ENCODE measurements at places on chromosomes 5 and 9.

DNA sequence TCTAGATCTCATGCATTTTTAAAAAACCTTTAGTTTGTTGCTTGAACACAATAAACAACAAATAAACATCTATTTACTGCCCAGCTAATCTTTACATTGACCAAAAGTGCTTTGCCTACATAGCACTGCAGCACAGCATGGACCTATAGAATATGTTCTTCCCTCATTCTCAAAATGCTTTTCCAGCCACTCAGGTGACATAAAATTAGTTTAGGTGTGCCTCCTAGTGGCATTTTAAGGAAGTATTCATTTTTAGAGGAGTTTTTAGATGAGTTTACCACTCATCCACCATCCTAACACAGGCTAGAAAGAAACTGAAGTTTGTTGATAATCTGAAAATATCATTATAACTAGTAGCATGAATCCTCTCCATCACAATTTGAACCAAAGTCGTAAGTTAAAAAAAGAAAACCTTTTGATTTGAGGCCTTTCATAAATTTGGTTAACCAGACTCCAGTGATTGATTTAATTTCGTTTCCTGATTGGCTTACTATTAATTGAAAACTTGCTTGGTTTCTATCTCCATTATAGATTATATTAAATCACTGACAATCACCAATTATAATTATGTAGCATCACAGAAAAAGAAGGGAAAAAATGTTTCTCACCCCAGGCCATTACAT lies 12.6 kb downstream of the PLGRKT start:
- DNase-seq: no peak

GRCh38 chr5:55681301-55681700 lies 30.8 kb downstream of the SLC38A9 start:
- no peak for DNase-seq

- DNase-seq: no peak
These were observed 32.2 kb downstream of the ANKS6 start for GRCh38 chr9:98763986-98764745.

- DNase-seq: no peak
These were observed 41.9 kb downstream of the ST8SIA4 start for GRCh38 chr5:100861148-100861547.

DNA sequence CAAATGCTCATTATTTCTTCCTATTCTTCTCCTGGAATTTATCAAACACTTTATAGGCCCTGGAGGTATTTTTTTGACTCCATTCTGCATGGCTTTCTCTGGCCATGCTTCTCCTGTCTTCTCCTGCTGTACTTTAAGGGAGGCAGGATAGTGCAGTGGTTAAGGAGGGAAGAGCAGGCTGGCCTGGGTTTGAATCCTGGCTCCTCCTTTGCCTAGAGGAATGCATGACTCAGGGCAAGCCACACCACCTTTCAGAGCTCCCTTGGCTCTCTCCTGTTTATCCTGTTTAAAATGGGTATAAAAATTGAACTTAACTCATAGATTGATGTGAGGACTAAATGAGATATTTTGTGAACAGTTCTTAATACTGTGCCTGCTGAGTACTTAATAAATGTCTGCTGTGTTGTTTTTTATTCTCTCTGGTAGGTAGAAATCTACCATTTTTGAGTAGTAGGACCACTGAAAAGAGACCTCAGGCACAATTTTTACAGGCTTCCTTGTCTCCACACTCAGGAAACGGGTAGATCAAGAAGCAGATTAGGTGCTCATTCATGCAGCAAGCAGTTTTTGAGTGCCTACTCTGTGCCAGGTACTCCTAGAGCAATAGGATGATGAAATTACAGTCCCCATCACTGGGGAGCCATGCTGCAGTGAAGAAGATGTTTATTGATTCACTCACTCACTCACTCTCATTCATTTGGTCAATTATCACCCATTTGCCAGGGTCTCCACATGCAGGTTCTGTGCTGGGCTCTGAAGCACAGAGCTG lies 32.7 kb upstream of the ARAP3 start:
- no peak for DNase-seq

- no peak for DNase-seq
These were observed 848.0 kb downstream of the PTPRD start for GRCh38 chr9:9764821-9765220.

DNA sequence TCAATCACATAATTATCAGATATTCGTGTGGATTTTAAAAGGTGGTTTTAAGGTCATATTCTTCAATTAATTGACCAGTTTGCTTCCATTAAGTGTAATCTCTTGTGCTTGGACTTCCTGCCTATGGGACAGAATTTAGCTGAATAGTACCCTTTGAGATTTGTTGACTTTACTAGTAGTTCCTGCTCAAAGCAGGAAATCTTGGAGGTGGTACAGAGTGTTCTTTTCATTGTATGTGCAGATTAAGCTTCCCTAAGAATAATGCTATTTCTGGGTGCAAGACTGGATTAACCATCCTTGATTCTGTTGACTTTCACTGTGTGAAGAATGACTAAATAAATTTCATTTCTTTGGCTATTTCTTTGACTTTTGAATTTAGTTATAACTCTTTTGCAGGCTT lies 45.4 kb upstream of the ELL2 start:
- no peak for DNase-seq

DNA sequence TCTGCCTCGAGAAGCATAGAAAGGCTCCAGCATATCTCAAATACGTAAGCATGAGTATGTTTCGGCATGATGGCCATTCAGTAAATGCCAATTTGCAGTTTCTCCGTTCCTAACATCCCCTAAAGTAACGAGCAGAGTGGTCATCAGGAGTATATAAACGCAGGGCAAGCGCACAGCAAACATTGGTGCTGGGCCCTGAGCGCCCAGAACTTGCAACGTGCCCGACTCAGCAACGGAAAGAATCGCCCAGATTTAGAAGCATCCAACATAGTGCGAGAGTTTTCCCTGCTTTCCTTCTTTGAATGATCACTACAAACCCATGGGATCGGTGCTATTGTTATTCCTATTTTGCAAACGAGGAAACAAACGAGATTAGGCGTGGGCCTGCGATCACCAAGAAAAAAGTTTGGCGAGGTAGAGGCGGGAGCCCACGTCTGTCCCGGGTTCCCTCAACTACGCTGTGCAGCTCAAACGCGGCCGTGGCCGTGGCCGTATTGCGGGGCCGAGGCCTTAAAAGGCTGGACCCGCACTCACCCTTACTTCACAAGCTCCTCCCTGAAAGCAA lies 505 bp downstream of the RPS14 start:
- DNase-seq: no peak

DNA sequence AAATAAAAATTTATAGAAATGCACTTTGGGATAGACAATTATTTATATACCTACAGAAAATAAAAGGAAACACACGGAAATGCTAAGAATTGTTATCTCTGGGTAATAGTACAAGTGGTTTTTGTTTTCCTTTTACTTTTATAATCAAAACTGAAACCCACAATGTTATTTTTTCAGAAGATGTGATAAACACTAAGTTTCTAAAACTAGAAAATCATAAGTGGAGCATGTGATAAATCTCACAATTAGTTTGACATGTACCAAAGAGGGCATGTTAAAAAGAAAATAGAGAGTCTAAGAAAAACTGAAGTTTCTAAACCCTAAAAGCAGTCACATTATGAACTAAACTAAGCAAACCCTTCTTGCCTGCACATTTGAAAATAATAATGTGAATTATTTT lies 61.1 kb downstream of the OXCT1 start:
- DNase-seq: no peak

DNA sequence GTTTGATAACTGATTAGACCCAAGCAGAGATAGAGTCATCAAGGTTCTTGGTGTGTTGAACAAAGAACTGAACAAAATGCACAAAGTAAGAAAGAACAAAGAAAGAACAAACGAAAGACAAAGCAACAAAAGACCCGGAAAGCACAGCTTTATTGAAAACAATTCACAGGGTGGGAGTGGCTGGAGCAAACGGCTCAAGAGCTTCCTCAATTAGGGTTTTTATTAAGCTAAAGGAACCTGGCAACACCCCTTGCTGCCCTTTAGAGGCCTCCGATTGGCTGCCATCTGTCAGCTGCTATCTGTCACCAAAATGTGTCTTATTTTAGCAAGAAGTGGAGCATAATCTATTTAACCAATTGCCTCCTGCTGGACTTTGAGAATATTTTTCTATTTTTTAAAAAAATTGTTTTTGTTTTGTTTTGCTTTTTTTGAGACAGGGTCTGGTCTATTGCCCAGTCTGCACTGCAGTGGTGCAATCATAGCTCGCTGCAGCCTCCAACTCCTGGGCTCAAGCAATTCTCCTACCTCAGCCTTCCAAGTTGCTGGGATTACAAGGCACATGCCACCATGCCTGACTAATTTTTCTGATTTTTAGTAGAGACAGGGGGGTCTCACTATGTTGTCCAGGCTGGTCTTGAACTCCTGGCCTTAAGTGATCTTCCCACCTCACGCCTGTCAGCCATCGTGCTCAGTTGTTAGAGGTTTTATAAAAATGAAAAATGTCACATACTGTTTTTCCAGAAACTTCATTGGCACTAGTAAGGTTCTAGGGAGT lies 7.7 kb upstream of the ABO start:
- DNase-seq: no peak

GRCh38 chr9:32403567-32404260 lies 19.3 kb downstream of the ACO1 start:
- DNase-seq: no peak

- no peak for DNase-seq
These were observed 33.6 kb downstream of the ERMP1 start for GRCh38 chr9:5799314-5799713.

- no peak for DNase-seq
These were observed 31.7 kb upstream of the GAS1 start for GRCh38 chr9:86978922-86979474.

DNA sequence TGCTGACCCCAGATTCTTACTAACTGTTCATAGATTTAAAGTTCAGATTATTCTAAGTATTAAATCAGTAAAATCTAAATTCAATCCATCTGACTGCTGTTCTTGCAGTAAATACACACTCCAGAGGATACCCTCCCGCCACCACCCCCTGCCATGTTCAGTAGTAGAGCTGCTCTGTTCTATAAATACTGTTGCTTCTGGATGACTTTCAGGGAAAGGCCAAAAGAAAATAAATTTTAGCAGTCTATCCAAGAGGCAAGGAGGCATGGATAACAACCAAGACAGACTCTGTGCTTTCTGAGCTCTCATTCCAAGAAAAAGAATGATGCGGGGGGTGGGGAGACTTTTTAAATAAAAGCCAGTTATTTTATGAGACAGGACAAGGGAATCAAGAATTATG lies 115.1 kb downstream of the ADAMTS6 start:
- DNase-seq: no peak

DNA sequence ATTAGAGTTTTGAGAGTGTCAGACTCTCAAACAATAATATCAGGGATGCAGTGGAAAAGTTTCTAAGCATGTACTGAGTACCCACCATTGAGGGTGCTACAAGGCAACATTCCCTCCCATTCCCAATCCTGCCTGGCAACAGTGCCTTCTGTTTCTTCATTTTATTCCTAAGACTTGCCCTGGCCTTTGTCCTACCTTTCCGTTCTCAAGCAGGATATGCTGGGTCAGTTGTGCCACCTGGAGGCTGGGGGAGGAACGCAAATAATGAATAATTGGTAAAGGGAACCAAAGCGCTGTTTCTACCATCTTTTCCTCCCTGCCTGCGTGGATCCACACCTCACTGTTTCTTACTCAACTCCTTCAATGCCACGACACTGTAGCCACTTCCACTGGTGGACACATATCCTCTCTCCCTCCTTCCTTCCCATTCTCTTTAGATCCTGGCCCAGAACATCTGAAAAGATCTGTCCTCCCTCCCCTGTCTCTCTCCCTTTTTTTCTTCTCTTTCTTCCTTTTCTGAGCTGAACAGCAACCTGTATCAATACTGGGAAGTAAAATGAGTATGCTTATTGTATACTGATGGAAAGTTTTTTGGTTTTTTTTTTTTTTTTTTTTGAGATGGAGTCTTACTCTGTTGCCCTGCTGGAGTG lies 149.5 kb downstream of the C9orf152 start:
- DNase-seq: peak; percentile 49

GRCh38 chr5:10736808-10737207 lies 24.2 kb downstream of the DAP start:
- DNase-seq: no peak

All from NCI-H1092 (cell line).